ENCODE measurements at places on chromosomes 2 and 18.

GRCh38 chr2:240410004-240410403 lies 25.5 kb upstream of the GPC1 start:
- DNase-seq, result no peak

GRCh38 chr18:57080479-57080878 lies 66.4 kb upstream of the BOD1L2 start:
- no peak for DNase-seq

DNA sequence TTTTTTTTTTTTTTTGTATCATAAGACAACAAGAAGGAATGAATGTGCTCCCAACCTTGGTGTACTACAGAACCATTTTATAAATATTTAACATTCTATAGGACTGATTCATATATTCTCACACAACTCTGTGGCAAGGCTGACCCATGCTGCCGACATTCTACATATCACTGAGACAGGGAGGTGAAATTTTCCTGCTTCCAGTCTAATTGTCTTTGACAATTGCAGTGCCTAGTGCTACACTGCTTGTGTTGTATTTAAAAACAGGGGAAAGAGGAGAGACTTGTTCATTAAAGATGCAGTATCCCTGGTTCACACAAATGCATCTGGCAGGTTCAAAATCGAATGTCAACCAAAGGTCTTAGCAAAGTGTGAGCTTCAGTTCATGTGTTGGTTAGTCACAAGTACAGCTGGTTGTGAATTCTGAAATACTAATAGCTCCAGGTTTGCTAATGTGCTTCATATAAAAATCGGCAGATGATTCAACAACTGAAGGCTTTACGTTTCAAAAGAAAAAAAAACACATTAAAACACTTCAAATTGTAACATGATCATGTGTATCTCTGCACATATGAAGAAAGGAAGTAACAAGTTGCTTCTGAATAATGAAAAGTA lies 130.8 kb downstream of the FIGN start:
- DNase-seq, result no peak

DNA sequence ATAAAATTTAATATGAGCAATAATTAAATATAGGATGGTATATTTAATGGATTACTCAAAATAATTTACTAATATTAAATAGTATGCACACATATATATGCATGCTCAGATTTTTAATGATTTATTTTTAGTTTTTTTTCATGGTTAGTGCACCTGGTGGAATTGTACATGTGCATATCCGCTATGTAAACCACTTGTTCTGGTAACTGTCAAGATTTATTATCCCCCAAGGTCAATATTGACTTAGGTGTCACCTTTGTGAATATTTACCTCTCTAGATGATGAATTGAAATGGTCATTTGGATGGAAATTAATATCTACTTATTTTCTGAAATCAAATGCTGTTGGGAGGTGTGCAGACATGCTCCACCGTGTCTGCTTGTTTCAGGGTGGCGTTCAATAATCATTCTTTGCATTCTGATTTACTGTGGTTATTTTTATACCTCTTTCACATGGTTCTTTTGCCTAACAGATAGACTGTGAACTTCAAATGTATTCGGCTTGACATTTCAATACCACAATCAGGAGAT lies 14.7 kb downstream of the CNTNAP5 start:
- no peak for DNase-seq

DNA sequence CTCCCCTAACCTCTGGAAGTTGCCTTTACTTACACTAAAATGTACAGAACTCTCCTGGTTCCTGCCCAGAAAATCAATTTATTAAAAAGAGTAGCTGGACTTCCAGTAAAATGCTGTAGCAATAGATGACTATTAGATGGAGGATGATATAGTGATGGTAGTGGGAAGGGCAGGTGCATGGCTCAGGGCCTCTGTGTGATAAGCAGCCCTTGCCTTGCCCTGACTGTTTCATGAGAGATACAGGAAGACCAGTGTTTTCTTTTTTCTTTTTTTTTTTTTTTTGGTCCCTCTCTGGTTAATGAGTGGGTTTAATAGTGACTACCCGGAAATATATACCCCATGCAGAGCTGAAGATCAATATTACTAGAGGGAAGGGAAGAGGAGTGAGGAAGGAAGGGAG lies 48.7 kb upstream of the NEDD4L start:
- DNase-seq, result no peak

GRCh38 chr2:16408331-16409005 lies 257.2 kb downstream of the CYRIA start:
- no peak for DNase-seq
